ENCODE measurements at places on chromosomes 3 and 15.

DNA sequence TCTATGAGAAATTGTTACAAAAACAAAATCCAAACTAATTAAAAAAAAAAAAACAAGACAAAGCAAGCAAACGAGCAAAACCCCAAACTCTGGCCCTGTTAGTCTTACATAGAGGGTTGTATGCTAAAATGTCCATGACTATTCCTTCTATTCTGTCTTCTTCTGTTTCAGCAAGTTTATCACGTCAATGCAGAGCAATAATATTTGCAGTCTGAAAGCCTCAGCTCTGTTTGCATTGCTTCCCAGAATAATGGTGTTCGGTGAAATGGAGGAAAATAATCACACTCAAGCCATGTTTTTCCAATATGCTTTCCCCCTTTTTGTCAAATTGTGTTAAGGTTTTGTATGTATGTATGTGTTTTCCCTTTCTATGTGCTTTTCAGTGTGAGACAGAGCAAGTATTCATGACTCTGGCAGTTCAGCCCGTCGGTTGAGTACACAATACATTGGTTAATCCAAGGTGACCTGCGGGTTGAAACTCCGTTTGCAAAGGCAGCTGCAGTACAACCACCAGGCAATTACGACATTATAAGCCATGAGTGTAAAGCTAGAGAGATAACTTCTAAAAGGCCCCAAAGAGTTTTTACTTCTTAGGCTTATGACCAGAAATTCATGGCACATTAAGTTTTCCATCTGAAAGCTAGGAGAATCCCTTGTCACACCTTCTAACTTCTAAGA, 34.9 kb upstream of the MAGI1 start:
- DNase-seq, result no peak

DNA sequence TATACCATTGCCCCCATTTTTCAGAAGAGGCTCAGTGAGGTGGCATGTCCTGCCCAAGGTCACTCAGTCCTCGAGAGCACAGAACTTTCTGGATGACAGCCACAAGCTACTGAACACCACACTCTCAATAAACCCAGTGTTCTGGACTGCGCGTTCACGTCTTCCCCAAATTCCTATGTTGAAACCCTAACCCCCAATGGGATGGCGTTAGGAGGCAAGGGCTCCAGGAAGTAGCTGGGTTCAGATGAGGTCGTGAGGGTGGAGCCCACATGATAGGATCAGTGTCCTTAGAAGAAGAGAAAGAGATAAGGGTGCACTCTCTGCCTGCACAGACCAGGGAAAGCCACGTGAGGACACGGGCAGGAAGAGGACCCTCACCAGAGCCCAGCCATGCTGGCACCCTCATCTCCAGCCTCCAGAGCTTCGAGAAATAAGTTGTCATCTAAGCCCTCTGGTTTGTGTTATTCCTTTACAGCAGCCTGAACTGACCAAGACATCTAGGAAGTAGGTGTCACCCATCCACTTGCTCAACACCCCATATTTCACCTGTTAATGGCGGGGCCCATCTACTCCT, 324.0 kb downstream of the UACA start:
- DNase-seq, result no peak

- DNase-seq, result no peak
Measured at GRCh38 chr15:40545457-40545856, 19.4 kb downstream of the CCDC32 start.

- no peak for DNase-seq
Measured at GRCh38 chr15:78841376-78841706, 30.1 kb upstream of the ADAMTS7 start.

DNA sequence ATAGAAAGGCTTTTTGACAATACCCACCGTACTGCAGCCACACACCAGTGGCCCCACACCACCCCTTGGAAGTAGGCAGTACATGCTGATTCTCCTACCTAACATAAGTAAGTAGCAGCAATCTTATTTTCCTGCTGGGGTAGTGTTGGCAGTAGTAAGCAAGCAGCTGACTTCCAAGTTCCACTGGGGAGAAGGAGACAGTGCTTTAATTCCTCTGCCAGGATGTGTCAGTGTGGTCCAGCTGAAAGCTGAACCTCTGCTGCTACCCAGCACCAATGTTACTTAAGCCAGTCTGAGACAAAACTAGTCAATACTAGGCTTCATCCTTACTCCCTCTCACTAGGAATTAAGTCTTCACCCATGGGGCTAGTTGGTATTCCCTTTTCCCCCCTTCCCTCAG, 74.7 kb downstream of the DZIP3 start:
- no peak for DNase-seq

GRCh38 chr15:89068325-89068784, 19.9 kb upstream of the ABHD2 start:
- DNase-seq, result no peak

DNA sequence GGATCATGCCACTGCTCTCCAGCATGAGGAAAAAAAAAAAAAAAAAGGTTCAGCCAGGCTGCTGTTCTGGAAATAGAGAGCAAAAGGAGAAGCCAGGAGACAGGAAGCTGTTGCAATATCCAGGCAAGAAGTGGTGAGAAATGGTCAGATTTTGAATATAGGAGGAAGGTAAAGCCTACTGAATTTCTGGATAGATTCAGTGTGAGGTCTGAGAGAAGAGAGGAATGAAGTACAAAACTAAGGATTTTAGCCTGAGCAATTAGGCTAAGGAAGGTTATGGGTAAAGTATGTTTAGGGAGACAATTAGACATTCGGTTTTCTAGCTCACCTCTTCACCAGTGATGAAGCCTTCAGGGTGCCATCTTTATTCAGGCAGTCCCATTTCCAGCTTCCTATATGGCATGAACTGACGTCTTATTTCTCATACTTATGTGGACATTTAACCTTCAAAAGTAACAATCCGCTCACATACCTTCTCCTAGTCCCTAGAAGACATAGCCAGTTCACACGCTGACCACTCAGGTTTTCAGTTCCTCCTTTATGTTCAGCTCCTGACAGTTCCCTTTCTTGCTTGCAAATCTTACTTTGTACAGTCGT, 57.2 kb downstream of the KIF9 start:
- DNase-seq, result no peak

Data from T follicular helper cell (primary cell).